ENCODE measurements at places on chromosomes 1 and 21.

GRCh38 chr1:64836802-64837201, 91.9 kb downstream of the RAVER2 start:
- DNase-seq, result no peak

DNA sequence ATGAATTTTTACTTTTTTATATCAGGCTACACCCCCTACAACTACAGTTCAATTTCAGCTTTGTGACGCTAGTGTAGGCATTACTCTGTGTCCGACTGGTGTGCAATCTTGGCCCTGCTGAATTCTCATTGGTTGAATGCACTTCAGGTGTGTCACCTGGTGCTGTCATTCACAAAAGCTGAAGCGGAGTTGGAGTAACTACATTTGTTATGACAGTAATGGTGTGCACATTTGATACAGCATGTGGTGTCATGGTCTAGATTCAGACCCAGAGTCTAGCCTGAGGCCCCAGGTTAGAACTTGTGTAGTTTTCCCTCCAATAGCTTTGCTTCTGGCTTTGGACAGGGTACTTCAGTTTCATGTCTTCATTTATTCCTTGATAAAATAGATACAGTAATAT, 88.7 kb downstream of the C1orf94 start:
- DNase-seq, result no peak

- no peak for DNase-seq
These were observed 38.4 kb upstream of the AGL start for GRCh38 chr1:99811747-99812146.

- no peak for DNase-seq
These were observed 67.4 kb upstream of the TBX15 start for GRCh38 chr1:119055568-119055967.

- no peak for DNase-seq
These were observed 411.3 kb downstream of the PTPRU start for GRCh38 chr1:29647581-29647980.

DNA sequence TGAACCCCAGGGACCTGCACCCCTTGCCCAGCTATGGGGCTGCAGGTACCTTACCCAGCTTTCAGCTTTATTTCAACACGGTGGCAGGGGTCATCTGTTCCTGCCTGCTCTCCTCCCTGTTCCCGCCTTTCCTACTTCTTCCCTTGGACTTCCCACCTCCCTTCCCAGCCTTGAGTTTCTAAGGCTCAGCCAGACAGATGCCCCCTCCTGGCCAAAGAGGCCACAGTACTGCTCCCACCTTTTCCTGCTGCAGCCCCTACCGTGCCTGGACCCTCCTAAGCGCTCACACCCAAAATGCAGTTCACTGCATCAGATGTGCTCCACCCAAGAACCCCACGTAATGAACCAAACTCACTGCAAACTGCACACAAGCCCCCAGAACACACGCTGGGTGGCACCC, 7.7 kb downstream of the NOC2L start:
- DNase-seq, result peak; percentile 27

DNA sequence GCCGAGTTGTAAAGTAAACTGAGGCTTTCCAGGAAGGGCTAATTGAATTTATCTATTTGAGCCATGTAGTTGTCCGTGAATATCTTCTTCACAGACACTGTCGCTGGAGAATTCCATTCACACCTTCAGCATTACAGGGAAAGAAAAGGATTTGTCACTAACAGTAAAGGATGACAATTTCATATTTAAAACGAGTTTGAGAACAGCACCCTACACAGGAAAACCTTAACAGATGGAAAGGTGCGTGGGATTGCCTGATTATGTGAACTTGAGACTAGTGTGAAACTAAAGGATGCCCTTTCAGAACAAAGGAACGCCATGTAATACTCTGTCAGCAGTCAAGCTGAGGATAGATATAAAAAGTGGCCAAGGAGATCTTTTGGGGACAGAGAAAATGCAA, 492.5 kb upstream of the ADGRL2 start:
- no peak for DNase-seq

- DNase-seq, result no peak
These were observed 731 bp downstream of the TRIM11 start for GRCh38 chr1:228405979-228406228.

DNA sequence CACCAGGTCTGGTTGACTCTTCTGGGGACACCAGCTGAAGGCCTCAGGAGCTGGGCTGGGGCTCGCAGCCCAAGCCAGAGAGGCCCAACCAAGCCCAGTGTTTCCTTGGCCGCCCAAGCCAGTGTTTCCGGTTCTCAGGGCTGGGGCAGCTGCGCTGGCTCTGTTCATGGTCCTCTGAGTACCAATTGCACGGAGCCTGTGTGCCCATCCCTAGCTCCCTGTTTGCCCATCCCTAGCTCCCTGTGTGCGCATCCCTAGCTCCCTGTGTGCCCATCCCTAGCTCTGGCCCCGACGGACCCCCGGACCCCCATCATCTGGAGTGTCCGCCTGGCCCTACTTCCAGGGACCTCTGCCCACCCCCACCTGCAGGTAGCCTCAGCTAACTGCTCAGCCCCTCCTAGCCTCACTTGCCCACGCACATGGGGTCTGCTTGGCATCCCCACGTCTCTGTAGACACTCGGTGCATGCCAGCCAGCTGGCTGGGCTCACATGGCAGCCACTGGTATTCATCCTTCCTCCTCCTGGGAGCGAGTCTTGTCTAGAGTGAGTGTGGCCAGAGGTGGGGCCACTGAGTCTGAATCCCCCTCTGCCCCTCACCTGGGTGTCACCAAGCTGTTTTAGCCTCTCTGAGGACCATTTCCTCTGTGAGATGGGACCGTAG, 64.0 kb downstream of the WNT9A start:
- DNase-seq, result no peak

DNA sequence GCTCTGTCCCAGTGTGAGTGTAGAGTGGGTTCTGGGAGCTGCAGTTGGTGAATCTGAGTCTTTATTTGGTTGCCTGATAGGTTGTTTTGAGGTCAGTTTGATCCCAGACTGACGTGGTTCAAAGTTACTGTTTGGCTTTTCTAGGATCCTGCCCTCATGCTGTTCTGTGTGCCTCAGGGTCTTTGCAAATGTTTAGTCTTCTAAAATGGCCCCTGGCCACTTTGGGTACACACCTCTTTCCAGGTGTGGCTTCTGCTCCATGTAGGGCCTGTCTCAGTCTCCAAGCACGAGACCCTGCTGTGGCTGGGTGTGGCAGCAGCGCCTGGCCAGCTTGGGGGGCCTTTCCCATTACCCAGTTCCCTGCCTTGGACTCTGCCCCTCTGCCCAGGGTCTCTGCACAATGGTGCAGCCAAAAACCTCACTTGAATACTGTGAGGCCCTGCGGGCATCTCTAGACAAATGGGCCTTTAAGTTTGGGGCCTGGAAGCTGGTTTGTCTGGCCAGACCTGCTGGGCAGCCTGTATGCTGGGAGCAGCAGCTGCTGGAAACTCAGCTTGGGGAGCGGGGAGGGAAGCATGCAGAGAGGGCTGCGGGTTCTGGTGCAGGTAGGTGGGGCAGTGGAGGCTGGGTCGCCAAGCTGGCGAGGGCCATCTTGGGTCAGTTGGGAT, 5.6 kb downstream of the PTPRF start:
- DNase-seq, result no peak

DNA sequence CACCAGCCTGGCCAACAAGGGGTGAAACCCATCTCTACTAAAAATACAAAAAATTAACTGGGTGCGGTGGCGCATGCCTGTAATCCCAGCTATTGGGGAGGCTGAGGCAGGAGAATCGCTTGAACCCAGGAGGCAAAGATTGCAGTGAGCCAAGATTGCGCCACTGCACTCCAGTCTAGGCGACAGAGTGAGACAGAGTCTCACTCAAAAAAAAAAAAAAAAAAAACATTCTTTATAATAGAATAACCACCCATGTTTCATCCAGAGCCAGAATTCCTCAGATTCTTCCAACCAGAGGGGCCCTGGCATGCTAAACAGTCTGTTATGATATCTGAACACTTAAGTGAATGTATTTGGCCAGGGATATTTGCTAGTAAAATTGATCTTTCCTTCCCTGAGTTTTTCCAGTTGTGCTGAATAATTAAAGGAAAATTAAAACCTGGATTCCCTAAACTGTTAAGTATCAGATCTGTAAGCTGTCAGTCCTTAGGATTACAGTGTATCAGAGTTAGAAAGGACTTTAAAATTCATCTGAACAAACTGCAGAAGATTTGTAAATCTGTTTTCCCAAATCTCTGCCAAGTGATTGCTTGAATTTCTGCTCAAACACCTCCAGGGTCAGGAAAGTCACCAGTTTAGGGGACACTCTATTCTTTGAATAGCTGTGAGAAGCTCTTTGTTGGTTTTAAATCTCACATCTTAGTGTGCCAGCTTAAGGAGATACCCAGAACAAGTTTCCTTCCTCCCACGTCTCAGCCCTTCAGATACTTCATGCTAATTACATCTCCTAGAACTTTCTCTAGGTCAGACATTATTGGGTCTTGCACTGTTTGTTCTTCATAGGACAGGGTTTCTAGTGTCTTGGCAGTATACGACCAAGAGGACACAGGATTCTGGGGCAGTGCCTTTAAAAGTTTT, 84.6 kb upstream of the BMP8A start:
- no peak for DNase-seq

DNA sequence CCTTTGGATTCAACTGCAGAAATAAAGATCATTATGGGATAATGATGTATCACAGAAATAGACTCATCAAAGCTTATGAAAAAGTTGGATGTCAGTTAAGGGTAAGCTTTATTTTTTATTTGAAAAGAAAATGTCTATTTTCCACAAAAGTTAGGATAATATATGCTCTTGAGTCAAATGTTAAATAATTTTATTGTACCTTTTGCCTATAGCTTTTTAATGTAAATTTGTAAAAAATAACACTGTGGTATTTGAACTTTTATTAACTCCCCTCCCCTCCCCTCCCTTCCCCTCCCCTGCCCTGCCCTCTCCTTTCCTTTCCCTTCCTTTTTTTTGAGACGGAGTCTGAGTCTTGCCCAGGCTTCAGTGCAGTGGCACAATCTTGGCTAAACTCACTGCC, 24.9 kb downstream of the MORC3 start:
- DNase-seq, result no peak

GRCh38 chr1:1946540-1946939, 27.5 kb upstream of the TMEM52 start:
- DNase-seq, result no peak

GRCh38 chr1:230381049-230381467, 45.1 kb downstream of the PGBD5 start:
- DNase-seq, result no peak

- peak; percentile 26 for DNase-seq
These were observed 49.4 kb downstream of the TBCE start for GRCh38 chr1:235416662-235417049.

DNA sequence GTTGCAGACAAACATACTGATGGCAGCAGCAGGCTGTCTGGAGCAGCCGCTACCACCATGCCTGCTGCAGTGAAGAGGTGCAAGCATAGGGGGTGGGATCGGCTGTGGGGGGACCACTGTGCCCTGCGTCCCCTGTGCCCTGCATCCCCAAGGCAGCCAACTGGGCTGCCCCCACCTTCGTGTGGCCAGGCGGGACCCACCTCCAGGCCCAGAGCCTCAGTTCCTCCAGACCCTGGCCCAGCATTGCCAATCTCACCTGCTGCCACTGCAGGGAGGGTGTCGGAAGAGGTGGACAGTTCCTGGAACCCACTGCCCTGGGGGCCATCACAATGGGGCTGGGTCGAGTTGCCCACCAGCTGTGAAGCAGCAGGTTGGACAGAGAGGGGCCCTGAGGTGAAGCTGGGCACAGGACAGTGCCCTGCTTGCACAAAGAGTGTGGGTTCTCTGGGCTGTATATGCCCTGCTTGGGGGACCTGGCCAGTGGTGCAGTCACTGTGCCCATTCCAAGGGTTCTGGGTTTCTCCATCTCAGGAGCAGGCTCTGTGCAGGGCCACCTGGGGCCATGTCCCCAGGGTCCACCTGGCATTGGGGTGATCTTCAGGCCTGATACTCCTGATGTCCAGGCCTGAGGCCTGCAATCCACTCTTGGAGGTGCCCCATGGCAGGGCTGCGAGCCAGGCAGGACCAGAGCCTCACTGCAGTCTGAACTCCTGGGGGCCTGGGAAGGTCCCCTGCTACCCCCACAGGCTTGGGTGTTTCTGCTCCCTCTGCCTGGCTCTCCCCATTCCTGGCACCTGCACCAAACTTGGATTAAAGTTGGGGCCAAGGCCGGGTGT, 261.4 kb upstream of the NRIP1 start:
- DNase-seq, result no peak

GRCh38 chr1:115833856-115834255, 7.1 kb downstream of the NHLH2 start:
- DNase-seq, result no peak

GRCh38 chr1:220239966-220240365, 32.3 kb downstream of the RAB3GAP2 start:
- DNase-seq, result no peak

DNA sequence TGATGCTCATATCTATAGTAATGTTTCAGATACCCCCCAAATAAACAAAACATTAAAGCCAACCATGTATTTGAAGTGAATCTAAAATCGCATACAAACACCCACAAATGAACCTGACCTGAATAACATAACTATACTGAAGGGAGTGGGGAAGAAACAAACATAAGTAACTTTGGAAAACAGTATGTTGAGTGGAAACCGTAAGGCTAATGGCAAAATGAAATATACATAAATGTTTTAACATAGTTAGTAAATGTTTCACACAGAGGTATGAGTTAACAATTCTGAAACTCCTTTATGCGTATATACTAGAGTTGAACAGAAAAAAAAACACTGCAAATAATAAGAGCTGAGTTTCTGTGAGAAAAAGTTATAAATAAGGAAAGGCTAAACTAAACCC, 125.6 kb downstream of the ACBD6 start:
- DNase-seq, result no peak

DNA sequence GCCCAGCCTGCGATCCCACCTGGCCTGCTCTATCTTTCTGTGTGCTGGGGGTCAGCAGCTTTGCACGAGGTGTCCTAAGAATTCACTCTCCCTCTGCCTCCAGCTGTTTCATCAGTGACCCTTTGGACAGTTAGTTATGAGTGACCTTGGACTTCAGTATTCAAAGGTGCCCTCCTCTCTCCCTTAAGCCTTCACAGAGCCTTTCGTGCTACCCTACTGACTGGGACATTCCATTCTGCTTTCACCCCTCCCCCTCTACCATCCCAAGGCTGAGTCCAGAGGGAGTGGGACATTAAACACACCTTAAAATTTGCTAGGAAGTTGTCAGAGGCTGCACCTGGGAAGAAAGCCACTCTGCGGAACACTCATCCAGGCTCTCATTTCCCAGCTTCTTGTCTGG, 171.9 kb downstream of the CLIC6 start:
- no peak for DNase-seq

DNA sequence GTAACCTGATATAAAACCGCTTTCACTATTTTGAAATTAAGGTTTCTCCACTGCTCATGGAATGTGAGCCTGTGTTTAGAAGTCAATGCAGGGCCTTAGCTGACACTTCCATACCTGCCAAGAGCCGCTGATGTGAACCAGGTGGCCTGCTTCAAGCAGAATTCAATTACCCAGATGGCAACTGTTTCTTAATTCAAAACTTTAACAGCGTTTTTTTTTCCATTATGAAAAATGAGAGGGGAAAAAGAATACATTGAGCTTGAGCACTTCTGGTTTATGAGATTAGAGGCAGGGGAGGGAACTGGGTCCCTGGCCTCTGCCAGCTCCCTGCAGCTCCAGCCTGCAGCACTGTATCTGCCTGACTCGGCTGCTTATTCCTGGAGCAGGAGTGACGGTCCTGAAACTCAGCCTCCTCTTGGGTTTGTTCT, 7.7 kb upstream of the ATP1A1 start:
- DNase-seq, result no peak
